ENCODE measurements at places on chromosomes 6 and 20. TPM values are rescaled to one million over a fixed set of nuclear protein-coding genes. Genes with fewer than 3 reads are reported as not detected.

- DNase-seq = no peak
- no peak overlapping the region for H3K4me3 ChIP-seq
- peaks cover 5% of the 10 kb centered on the region for H3K4me1 ChIP-seq
- H3K27ac ChIP-seq = no peak overlapping the region
- H3K27me3 ChIP-seq = no peaks in the 10 kb centered on the region
Observed at GRCh38 chr6:145727817-145728388, 7.4 kb downstream of the EPM2A start.

- no peak for DNase-seq
- H3K36me3 ChIP-seq = no peaks in the 10 kb centered on the region
- H3K27ac ChIP-seq = no peak overlapping the region
- no peak overlapping the region for H3K4me3 ChIP-seq
- H3K4me1 ChIP-seq = no peaks in the 10 kb centered on the region
- no peaks in the 10 kb centered on the region for H3K27me3 ChIP-seq
Observed at GRCh38 chr6:97572943-97573342, 289.9 kb upstream of the MMS22L start.

GRCh38 chr6:144266091-144266649 is 19.0 kb upstream of the UTRN start:
- no peaks in the 10 kb centered on the region for H3K36me3 ChIP-seq
- no peak overlapping the region for H3K4me3 ChIP-seq
- no peak for DNase-seq
- H3K4me1 ChIP-seq = no peaks in the 10 kb centered on the region
- H3K27ac ChIP-seq = no peak overlapping the region
- peaks cover 2% of the 10 kb centered on the region for H3K27me3 ChIP-seq

GRCh38 chr6:136318676-136319075 is 29.0 kb upstream of the BCLAF1 start:
- H3K27me3 ChIP-seq = peaks cover 7% of the 10 kb centered on the region
- H3K4me3 ChIP-seq = no peak overlapping the region
- no peak overlapping the region for H3K27ac ChIP-seq
- peaks cover 1% of the 10 kb centered on the region for H3K4me1 ChIP-seq
- DNase-seq = no peak

GRCh38 chr20:63911176-63911575 is 16.2 kb downstream of the DNAJC5 start:
- no peak for DNase-seq
- peaks cover 23% of the 10 kb centered on the region for H3K4me1 ChIP-seq
- peak overlapping the region; percentile 35 for H3K27ac ChIP-seq
- no peak overlapping the region for H3K4me3 ChIP-seq
- peaks cover 14% of the 10 kb centered on the region for H3K36me3 ChIP-seq
- no peaks in the 10 kb centered on the region for H3K27me3 ChIP-seq

DNA sequence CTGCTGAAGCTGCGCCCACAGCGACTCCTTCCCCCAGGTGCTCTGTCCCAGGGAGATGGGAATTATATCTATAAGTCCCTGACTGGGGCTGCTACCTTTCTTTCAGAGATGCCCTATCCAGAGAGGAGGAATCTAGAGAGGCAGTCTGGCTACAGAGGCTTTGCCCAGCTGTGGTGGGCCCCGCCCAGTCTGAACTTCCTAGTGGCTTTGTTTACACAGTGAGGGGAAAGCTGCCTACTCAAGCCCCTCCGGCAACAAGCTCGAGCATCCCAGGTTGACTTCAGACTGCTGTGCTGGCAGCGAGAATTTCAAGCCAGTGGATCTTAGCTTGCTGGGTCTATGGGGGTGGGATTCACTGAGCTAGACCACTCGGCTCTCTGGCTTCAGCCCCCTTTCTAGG is 152.5 kb upstream of the MAP3K7 start:
- peak; percentile 44 for DNase-seq
- no peak overlapping the region for H3K27ac ChIP-seq

GRCh38 chr20:51797357-51798025 is 4.8 kb downstream of the SALL4 start:
- H3K4me3 ChIP-seq = no peak overlapping the region
- H3K27me3 ChIP-seq = peaks cover 42% of the 10 kb centered on the region
- no peak overlapping the region for H3K27ac ChIP-seq

GRCh38 chr6:137944793-137945498 is 77.9 kb downstream of the TNFAIP3 start:
- H3K36me3 ChIP-seq = peaks cover 1% of the 10 kb centered on the region
- H3K4me3 ChIP-seq = peak overlapping the region; percentile 23
- H3K4me1 ChIP-seq = peaks cover 57% of the 10 kb centered on the region

The PLG gene
- total RNA-seq = 0.40 TPM

The SYTL3 gene
- total RNA-seq = 106 TPM

Data from activated CD4-positive, alpha-beta T cell treated with anti-CD3 and anti-CD28 coated beads, Interleukin-2, amount 10 ng/mL, durations not matched to agents 24 days and 14 days (primary cell).